ENCODE measurements at places on chromosomes 2 and 18.
A peak's percentile ranks its signal among the peaks of the same experiment; 100 is the strongest.

DNA sequence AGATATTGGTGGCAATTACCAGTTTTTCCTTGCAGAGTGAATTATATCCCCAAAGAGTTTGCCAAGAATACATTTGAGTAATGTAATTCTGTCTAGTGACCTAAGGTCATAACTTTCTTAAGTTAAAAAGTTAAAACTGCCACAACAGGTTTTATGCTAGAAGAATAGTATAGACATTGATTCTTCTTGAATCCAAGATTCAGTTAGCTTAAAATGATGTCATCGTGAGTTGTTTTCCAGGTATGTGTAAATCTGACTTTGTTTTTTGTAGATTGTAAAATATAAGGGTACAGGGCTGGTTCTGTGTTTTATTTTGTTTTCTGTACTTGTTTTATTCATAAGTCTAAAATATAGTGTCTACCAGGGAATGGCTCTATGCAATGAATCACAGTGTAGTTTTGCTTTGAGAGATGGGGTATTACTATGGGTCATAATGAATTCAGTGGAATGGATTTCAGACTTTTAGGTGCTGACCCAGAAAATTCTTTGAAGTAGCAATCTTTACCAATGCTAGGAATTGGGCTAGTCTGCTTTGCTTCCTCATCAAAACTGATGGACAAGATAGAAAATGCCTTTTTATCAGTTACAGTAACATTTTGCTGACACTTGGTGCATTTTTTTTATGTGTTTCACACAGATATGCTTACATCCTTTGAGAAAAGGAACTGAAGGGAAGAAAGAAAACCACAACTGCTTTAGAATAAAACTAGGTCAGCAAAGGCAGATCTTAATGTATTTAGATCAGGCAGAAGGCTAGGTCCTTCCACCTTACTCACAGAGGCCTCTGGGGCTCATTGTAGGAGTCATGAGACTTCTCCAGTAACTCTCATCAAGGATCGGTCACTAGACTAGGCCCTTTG, 20.8 kb upstream of the MGAT5 start:
- peaks cover 68% of the 10 kb centered on the region for H3K4me1 ChIP-seq
- peaks cover 6% of the 10 kb centered on the region for H3K36me3 ChIP-seq
- DNase-seq = no peak

GRCh38 chr18:63051928-63052327, 267.6 kb downstream of the BCL2 start:
- peak overlapping the region; percentile 79 for H3K4me3 ChIP-seq
- H3K4me1 ChIP-seq = peaks cover 20% of the 10 kb centered on the region
- no peaks in the 10 kb centered on the region for H3K27me3 ChIP-seq
- no peak for DNase-seq
- H3K27ac ChIP-seq = peak overlapping the region; percentile 87

DNA sequence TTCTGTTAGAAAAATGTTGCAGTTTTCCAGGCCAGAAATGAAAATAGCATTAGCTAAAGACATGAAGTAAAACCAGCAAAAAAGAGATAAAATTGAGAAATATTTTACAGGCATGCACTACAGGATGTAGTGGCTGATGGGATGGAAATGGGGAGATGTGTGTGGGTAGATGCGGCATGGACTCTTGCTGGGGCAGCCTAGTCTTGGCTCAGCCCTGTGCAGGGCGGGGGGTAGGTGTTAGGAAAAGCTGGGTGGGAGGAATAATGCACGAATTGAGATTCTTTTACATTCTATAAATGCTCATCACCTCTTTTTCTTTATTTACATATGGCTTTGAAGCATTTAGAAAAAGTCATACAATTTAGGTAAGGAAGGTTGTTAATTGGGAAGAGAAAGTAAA, 334.2 kb downstream of the NUP35 start:
- no peak overlapping the region for H3K4me3 ChIP-seq
- no peak for DNase-seq
- no peaks in the 10 kb centered on the region for H3K27me3 ChIP-seq
- no peak overlapping the region for H3K27ac ChIP-seq

DNA sequence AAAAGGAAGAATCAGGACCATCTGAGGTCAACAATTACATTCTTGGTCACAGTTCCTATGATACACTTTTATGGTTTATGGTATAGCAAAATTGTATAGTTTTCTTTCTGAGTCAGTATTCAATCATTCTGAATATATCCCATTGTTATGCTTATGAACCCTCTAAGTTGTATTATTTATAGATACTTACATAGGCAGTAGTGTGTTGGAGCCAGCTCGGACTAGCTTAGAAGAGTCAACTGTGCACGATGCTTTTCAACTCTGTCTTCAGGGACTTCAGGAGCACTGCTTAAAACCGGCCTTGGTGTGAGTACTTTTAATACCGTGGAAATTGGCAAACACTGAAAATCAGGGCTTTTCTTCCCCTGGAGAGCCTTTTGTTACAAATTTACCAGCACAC, 215.7 kb downstream of the IKZF2 start:
- no peak overlapping the region for H3K27ac ChIP-seq
- H3K4me1 ChIP-seq = no peaks in the 10 kb centered on the region
- no peak overlapping the region for H3K4me3 ChIP-seq
- no peak for DNase-seq
- peaks cover 3% of the 10 kb centered on the region for H3K36me3 ChIP-seq

DNA sequence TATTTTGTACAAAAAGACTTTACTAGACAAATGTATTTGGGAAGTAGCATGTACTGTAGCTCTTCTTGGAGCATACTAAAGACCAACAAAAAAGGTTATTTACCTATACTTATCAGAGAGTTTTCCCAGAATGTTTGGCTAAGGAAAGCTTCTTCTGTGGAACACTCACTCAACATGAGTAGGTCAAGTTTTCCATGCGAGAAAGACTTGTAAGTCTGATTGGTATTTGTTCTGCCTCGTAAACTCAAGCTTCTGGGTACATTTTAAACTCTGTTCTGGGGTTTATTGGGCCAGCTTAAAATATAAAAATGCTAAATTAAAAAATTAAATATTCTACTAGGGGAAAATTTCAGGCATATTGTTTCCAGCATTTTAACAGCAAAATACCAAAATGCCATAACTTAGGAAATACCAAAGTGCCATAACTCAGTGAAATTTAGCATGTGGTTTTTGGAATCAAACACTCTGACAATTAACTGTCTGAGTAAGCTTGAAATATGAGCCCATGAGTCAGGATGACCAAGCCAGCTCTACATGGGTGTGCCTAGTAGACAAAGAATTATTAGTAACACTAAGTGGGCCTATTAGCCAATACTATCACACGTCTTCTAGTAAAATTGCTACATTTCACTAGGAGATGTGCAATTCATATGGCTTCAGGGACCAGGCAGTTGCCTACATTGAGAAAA, 47.3 kb upstream of the SERPINE2 start:
- H3K27me3 ChIP-seq = peaks cover 11% of the 10 kb centered on the region
- DNase-seq = no peak
- H3K4me1 ChIP-seq = peaks cover 2% of the 10 kb centered on the region
- no peaks in the 10 kb centered on the region for H3K36me3 ChIP-seq
- H3K27ac ChIP-seq = no peak overlapping the region
- no peak overlapping the region for H3K4me3 ChIP-seq
